Stimulated activated CD8-positive, alpha-beta memory T cell treated with anti-CD3 and anti-CD28 coated beads, Interleukin-4, amount 100 ng/mL, for 4 hours (primary cell): ENCODE measurements at places on chromosomes 2 and 18.

GRCh38 chr18:54531402-54532065 lies 59.5 kb upstream of the DYNAP start:
- DNase-seq, result no peak

DNA sequence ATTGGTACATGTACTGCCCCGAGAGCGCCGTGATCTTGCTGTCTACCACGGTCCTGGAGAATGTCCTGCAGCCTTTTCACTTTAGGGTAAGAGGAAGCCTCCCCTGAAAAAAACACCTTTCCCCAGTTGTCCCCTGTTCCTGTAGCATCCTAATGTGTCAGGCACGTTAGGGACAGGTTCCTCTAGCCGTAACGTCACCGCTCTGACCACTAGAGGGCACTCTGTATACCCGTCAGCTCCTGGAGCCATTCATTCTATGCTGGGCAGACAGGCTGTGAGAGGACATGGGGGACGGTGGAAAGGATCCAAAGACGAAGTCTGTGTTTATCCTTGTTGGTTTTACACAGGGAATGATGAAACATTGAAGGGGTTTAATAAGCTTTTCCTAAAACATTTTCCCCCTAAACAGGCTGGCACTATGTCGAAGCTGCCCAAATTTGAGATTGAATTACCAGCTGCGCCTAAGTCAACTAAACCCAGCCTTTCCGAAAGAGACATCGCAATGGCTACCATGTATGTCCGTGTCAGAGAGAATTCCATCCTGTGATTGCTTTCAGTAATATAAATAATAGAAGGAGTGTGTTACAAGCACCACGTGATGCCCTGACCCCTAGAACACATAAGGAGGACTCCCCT lies 12.7 kb downstream of the RMC1 start:
- peak; percentile 56 for DNase-seq

GRCh38 chr2:47254464-47254863 lies 99.4 kb upstream of the STPG4 start:
- no peak for DNase-seq

- DNase-seq, result no peak
These were observed 63.2 kb downstream of the SCG2 start for GRCh38 chr2:223538920-223539440.

- no peak for DNase-seq
These were observed 389.8 kb downstream of the LNPK start for GRCh38 chr2:175612280-175612679.

DNA sequence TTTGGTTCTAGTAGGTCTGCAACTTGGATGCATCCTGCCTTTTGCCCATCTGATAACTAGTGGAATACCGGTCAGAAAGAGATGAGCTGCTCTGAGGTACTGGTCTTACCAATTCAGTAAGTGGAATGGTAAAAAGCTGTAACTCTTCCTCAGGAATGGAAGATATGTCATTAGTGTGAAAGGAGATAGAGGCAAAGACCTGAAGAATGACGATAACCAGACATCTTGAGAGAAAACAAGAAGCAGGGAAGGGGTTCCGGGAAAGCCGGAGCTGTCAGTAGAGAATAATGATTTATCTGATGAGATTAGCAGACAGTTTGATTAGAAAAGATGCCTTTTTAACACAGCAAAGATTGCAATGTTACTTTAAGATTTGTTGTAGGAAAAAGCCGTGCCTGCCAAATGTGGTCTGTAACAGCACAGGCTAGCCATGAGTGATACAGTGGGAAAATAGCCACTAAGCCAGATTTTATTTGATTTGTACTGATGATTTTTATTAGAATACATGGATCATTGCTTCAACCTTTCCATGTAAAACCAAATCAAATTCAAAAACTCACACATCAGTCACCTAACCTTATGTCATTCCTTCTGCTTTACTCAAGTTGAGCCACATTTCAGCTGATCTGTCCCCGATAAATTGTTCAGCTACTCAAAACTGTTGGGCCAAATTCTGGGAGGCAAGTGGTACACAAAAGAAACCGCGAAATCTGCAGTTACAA lies 110.0 kb downstream of the TCF4 start:
- no peak for DNase-seq

DNA sequence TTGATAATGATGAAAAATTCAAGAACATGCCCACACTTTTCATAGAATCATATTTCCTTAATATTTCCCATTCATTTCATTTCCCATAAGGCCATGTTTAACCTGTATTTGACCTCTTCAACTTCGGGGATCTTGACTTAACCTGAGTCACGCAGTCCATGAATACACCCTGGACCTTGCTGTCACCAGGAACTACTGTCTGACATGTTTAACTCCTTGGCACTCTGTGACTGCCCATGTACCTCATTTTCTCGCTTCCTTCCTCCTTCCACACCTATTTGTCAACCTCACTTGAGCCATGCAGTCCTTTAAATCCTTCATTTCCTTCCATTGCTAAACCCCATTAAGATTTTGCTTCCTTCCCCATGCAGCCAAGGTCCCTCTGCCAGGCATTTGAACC lies 16.3 kb downstream of the ABCB11 start:
- DNase-seq, result no peak

DNA sequence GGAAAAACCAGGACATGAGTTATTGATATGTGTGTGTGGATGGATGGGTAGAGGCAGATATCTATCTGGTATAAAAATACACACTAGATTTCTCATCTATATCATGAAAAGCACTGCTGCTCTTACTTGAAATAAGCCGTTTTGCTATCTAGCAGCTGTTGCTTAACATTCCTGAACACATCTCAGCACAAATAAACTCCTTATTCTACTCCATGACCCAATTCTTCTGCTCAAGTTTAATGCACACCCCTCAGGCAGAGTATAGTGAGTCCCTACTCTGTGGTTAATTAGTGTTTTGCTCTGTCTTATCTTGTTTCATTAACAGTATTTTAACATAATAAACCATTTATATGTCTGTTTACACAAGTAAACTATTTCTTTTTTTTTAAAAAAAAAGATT lies 134.2 kb downstream of the CBLN2 start:
- no peak for DNase-seq

DNA sequence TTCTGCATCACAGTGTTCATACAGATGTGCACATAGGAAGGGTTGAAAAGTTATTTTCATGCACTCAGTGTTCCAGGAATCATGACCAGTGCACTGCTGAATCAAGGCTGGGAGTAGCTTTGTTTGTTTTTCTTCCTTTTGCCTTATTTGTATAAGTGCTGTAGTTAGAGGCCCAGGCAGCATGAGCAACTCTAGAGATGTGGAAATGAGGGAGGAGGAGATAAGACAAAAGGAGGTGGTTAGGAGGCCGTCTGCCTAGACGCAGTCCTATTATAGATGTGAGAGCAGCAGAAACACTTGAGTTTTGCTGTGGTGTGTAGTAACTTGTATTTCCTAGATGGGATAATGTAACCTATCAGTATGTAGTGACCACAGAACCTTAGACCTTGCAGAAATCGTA lies 264.3 kb upstream of the RASGRP3 start:
- no peak for DNase-seq

DNA sequence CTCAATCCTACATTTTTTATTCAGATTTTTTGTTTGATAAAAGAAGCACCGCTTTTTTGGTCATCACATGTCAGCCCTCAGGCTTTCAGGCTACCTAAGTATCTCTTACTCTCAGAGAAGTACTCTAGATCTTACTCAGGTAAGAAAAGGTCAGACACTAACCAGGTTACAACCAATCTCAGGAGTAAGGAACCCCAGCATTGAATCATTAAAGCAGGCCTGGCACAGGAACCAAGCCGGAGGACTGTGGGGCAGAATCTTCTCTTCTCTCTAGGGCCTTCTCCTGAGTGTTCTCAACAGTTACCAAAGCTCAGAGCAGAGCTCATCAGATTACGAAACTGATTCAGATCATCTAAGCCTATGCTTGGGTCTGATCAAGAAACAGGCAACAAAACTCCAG lies 28.2 kb downstream of the RBMS1 start:
- DNase-seq, result no peak
